ENCODE measurements at places on chromosomes 3 and 15.

DNA sequence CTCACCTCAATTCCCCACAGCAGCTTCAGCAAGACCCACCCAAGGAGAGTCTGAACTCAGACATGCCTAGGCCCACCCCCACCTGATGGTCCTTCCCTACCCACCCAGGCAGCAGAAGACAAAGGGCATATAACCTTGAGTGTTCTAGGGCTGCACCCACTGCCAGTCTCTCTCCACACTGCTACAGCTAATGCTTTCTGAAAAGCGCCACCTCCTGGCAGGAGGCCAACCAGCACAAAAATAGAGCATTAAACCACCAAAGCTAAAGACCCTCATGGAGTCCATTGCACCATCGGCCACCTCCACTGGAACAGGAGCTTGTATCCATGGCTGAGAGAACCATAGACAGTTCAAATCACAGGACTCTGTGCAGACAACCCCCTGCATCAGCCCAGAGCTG, 11.3 kb upstream of the RPL39L start:
- no peak for DNase-seq

DNA sequence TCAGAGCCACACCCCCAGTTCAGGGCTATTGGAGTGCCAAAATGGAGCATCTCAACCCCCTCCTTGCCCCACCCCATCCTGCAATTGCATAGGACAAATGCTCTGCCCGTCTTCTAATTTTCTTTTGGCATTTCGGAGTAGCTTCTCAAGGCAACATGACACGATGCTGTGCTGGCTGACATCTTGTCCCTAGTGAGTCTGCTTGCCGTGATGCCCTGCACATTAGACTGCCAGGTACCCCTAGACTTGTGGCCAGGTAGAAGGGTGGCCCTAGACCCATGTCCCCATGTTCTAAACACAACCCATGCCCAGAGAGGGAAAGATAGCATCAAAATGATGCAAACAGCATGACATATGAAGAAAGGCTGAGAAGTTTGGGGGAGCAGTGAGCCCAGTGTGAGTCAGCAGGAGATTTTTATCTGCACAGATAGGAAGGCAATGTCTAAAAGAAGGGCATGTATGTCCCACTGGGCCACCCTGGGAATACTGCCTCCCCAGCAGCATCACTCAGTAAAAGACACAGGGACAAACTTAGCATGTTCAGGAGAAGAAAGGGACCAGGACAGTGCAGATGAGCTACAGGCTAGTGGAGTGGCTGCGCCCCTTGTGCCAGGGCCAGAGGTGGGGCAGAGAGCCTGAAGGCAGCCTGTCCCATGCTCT, 36.8 kb downstream of the CA12 start:
- no peak for DNase-seq

DNA sequence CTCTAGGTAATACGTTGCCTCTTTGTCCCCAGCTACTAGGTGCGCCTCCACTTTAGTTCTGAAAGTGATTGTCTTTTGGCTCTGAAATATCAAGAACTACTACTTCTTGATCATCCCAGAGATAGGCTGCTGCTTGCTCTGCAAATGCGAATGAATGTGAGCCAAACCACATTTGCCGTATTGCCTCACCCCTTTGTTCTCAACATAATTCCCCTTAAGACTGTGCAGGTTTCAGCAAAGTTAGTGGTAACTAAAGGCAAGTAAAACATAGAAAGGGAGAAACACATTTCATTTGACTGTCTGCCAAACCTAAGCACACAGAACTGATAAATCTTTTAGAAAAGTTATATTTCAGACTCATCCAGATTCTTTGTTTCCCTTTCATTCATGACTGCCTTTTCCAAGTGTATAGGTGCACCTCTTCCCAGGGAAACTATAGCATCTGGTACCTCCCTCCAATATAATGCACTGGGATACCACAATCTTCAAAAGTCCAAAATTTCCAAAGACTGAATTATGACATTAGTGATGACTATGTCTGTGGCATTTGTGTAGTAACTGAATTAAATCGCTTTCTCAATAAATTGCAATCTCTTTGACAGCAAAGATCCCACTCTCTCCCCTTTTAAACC, 720.6 kb upstream of the CBLB start:
- DNase-seq: no peak

- DNase-seq: no peak
Observed at GRCh38 chr3:189787632-189788031, 156.4 kb downstream of the TP63 start.

DNA sequence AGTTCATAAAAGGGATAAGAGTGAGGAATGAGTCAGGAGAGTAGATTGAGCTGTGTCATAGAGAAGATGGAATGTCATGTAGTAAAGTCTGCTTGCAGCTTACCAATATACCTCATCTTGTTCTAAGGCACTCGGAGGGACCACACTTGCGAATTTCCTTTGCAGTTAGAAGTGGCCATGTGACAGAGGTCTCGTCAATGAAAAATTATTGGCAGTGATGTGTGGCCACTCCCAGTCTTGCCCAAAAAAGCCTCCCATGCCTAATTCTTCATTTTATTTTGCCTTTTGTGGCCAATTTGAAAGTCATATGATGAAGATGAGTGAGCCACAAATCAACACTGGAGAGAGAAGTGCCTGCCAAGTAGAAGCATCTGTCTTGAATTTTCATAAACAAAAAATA, 465.6 kb upstream of the ZNF385D start:
- no peak for DNase-seq

DNA sequence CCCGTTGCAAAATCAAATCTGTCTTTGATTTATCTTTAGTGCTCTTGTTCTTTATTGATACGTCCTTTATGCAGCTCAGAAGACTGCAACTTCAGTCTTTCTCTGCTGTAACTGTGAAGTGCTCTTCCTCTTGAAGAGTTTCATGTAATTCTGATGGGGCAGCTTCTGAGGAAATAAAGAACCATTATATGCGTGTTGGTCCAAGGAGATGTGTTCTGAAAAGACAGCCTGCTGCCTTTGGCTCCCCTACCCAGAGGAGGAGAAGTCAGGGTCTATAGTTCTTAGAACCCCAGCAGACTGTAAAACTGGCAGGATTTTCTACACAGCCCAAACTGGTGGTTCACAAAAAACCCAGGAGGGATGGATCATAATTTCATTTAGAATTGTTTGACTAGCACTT, 22.4 kb upstream of the ABHD10 start:
- no peak for DNase-seq

Measured in right kidney (tissue), 9 donors.